NCI-H510A treated with DMSO at 0.1 percent for 48 hours (cell line): ENCODE measurements at places on chromosomes 5 and 9.

DNA sequence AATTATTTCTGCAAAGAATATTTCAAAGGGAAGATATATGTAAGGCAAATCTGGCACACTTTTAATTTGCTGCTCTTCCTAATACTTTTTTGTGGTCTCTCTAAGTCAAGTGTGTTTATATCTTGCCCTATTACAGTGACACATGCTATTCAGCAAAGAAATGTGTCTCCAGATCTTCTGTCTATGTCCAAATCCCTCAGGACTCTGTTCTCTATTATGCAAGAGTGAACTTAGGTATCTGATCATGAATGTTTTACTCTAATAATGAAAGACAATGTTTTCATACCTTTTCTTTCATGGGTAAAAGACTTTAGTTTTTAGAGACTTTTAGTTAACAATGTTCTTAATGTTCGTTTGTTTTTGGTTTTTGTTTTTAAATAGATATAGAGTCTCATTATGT, 255.4 kb upstream of the DAB2 start:
- no peak for DNase-seq

- peak; percentile 14 for DNase-seq
These were observed 5.8 kb upstream of the PSMB7 start for GRCh38 chr9:124420991-124421543.

- no peak for DNase-seq
These were observed 117.9 kb upstream of the IL6ST start for GRCh38 chr5:56112526-56113121.

DNA sequence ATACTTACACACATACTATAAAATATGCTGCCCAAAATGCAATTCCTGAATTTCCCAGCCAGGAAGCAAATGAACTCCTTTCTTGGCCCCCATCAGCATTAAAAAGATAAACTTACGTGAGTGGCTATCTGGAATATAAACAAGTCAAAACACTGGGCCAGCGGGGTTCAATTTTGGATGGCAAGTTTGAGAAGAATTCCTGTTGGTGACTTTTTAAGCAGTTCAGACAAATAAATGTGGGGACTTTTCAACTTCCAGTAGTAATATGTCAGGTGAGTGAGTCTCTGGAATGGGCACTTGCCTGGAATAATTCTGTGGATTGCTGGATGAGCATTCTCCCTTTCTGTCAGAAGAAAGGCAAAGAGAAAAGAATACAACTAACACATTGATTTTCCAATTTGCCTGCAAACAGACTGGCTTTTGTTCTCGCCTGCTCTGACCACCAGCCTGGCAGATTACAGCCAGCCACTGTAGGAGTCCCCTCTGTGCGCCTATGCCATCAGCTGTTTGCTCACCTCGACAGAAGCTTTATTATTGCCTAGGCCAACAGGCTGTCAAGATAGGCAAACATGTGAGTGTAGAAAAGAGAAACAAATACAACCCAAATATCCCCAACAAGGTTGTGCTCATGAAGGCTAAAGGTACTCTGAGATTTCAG, 78.6 kb downstream of the MRPS27 start:
- no peak for DNase-seq

DNA sequence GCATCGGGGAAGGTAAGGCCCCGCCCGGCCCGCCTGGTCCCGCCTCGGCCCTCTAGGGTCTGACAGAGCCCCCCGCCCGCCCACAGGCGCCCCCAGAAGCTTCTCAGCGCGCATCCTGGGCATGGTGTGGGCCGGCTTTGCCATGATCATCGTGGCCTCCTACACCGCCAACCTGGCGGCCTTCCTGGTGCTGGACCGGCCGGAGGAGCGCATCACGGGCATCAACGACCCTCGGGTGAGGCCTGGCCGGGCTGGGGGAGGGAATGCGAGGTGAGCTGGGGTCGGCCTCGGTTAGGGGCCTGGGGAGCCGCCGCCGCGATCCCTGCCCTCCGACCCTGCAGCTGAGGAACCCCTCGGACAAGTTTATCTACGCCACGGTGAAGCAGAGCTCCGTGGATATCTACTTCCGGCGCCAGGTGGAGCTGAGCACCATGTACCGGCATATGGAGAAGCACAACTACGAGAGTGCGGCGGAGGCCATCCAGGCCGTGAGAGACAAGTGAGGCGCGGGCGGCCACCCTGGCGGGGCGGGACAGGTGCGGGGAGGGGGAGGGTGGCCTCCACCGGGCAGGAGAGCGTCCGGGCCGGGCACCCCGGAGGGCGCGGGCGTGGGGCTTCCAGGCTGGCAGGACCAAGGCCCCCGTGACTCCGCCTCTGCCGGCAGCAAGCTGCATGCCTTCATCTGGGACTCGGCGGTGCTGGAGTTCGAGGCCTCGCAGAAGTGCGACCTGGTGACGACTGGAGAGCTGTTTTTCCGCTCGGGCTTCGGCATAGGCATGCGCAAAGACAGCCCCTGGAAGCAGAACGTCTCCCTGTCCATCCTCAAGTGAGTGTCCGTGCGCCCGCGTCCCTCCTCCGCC, 7.1 kb downstream of the LRRC26 start:
- no peak for DNase-seq

DNA sequence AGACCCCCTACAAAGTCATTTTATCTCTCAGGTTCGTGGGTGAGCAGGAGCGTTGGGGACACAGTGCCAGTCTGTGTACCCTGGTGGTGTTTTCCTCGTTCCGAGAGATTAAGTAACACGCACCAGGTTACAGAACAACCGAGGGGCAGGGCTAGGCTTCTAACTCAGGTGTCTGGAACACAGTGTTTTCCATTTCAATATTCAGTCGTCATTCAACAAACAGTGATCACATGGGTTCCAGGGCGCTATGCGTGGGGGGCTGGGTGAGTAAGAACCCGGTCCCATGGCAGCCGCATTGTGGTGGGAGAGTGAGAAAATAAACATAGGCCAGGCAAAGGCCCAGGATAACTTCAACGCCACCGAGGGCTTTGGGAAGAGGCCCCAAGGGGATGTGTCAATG, 55.9 kb upstream of the RNU6ATAC start:
- DNase-seq, result no peak

- no peak for DNase-seq
These were observed 157.5 kb upstream of the IQGAP2 start for GRCh38 chr5:76245590-76245989.

DNA sequence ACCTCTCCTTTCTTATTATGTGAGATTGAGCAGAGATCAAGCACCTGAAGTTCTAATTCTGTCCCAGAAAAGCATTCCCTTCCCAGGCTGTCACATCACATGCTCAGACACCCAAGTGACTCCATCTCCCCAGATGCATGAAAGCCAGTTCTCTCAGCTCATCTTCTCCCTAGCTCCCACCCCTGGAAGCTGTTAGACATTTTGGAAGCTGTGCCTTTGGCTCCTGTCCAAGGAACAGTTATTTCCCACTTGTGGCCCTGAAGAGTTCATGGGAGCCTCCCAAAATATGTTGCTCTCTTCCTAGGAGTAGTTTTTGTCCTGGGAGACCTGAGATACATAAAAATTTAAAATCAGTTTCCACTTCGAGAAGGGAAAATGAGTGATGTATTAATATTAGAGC, 161.4 kb upstream of the GAS1 start:
- no peak for DNase-seq

- no peak for DNase-seq
These were observed 6.9 kb upstream of the NIPSNAP3A start for GRCh38 chr9:104740621-104741020.

DNA sequence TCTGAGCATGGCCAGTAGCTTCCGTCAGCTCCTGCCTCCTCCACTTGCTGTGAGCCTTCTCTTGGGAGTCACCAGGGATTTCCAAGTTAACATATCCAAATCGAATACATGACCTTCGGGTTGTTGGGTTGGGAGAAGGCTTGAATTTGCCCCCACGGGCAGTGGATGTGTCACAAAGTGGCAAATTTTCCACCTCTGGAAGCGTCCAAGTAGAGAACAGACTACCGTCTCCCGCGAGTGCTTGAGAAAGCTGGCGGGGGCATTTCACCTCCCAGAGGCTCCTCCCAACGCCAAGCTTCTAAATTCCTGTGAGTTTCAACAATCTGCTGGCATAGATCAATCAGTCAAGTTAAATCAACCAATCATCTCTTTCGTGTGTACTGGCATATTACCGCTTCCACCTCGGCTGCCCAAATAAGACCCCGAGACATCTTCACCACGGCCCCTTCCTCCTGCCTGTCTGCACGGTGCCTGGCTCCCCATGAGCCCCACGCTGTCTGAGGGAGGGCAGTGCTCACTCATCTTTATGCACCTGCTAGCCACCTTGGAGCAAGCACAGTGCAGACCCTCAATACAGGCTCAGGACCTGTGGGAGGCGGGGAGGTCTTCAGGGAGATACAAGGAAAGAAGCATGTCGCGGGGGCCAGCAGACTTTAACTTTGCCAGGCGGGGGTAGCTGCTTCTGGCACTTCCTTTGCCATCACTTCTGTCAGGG, 79.1 kb downstream of the MRPL36 start:
- no peak for DNase-seq
